ENCODE measurements at places on chromosomes 4 and X. TPM values are rescaled to one million over a fixed set of nuclear protein-coding genes. Genes with fewer than 3 reads are reported as not detected.

GRCh38 chr4:17930256-17930655 is 91.3 kb downstream of the LCORL start:
- H3K27ac ChIP-seq, result no peak overlapping the region
- H3K4me1 ChIP-seq, result no peaks in the 10 kb centered on the region
- DNase-seq, result no peak
- no peak overlapping the region for H3K4me3 ChIP-seq

- no peaks in the 10 kb centered on the region for H3K4me1 ChIP-seq
- no peaks in the 10 kb centered on the region for H3K27me3 ChIP-seq
Measured at GRCh38 chr4:165828928-165829327, 44.1 kb upstream of the TLL1 start.

- no peaks in the 10 kb centered on the region for H3K27me3 ChIP-seq
- H3K27ac ChIP-seq, result no peak overlapping the region
- no peak for DNase-seq
Measured at GRCh38 chrX:13198056-13198761, 121.6 kb downstream of the ATXN3L start.

DNA sequence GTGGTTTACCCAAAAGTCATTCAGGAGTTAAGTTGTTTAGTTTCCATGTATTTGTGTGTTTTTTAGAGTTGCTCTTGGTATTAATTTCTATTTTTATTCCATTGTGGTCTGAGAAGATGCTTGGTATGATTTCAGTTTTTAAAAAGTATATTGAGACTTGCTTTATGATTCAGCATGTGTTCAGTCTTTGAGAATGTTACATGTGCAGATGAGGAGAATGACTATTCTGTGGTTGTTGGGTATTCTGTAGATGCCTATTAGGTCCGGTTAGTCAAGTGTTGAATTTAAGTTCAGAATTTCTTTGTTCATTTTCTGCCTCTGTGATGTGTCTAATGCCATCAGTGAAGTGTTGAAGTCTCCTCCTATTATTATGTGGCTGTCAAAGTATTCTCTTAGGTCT is 249.4 kb downstream of the ARHGAP10 start:
- no peaks in the 10 kb centered on the region for H3K27me3 ChIP-seq
- no peak overlapping the region for H3K27ac ChIP-seq
- H3K4me1 ChIP-seq, result no peaks in the 10 kb centered on the region
- no peaks in the 10 kb centered on the region for H3K36me3 ChIP-seq

GRCh38 chr4:3332498-3332897 is 39.7 kb downstream of the RGS12 start:
- no peak for DNase-seq
- no peaks in the 10 kb centered on the region for H3K36me3 ChIP-seq
- H3K4me3 ChIP-seq, result no peak overlapping the region
- H3K27me3 ChIP-seq, result no peaks in the 10 kb centered on the region
- H3K4me1 ChIP-seq, result no peaks in the 10 kb centered on the region

GRCh38 chr4:10623862-10624261 is 60.7 kb downstream of the CLNK start:
- no peak for DNase-seq
- no peaks in the 10 kb centered on the region for H3K27me3 ChIP-seq
- no peaks in the 10 kb centered on the region for H3K36me3 ChIP-seq
- no peak overlapping the region for H3K4me3 ChIP-seq

DNA sequence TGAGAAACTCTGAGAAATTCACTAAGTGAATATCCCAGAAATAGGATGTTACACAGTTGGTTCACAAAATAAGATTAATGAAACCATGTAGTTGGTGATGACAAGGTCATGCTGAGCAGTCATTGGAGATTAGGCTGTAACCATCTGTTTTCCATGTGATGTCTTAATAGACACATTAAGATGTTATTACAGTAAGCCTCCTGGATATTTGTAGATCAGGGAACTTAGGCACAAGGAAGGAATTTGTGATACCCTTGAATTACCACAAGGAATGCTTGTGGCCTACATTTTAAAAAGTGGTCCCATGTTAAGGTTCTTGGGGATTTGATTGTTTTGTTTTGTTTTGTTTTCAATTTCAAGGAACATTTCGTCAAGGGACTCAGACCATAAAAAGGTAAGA is 185.6 kb upstream of the BANK1 start:
- no peaks in the 10 kb centered on the region for H3K36me3 ChIP-seq
- DNase-seq, result no peak
- H3K27me3 ChIP-seq, result no peaks in the 10 kb centered on the region
- no peak overlapping the region for H3K4me3 ChIP-seq

GRCh38 chrX:53194308-53194707 is 30.7 kb downstream of the KDM5C start:
- no peak for DNase-seq
- no peaks in the 10 kb centered on the region for H3K27me3 ChIP-seq
- H3K36me3 ChIP-seq, result peaks cover 29% of the 10 kb centered on the region
- H3K27ac ChIP-seq, result no peak overlapping the region
- H3K4me3 ChIP-seq, result no peak overlapping the region
- H3K4me1 ChIP-seq, result no peaks in the 10 kb centered on the region

DNA sequence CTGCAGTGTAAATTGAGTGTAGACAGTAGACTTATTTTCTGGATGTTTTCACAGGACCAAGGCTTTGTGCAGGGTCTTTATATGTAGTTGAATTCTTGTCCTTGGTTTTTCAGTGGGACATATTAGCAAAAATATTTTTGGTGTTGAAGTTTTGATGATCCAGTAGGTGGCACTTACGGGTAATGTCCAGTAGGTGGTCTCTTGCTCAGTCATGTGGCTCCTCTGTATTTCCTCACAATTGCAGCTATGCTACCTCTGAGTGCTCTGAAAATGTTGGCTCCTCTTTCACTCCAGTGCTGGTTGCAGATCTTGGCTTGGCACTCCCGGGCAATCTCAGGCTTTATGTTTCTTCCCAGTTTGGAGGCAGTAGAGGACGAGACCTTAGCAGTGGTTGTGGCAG is 419.8 kb upstream of the AMOT start:
- no peak overlapping the region for H3K27ac ChIP-seq
- no peaks in the 10 kb centered on the region for H3K4me1 ChIP-seq
- no peaks in the 10 kb centered on the region for H3K36me3 ChIP-seq
- no peak for DNase-seq
- H3K4me3 ChIP-seq, result no peak overlapping the region

The RAB9A gene
- total RNA-seq, result 67.1 TPM

DNA sequence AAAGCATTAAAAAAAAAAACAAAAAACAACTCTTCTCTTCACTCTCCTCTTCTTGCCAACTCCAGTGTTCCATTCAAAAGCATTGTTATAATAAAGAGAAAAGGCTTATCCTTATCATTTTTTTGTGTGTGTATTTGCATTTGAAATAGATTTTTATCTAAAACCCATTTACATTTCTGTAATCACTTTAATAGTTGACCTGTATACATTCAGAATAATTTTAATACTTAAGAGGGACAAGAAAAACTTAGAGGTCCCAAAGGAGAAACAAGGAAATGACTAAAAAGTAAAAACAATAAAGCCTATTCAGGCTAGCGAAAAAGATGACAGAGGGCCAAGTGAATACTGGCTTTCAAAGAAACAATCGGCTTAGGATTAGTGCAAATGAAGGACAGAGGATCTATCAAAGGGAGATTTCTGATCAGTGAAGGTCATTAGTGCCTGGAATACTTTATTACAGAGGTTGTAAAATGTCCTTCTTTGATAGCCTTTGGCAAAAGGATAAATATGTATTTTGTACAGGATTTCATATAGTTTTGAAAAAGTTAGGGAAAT is 808.3 kb downstream of the RPA4 start:
- H3K36me3 ChIP-seq, result no peaks in the 10 kb centered on the region
- H3K4me1 ChIP-seq, result no peaks in the 10 kb centered on the region
- no peak overlapping the region for H3K27ac ChIP-seq

DNA sequence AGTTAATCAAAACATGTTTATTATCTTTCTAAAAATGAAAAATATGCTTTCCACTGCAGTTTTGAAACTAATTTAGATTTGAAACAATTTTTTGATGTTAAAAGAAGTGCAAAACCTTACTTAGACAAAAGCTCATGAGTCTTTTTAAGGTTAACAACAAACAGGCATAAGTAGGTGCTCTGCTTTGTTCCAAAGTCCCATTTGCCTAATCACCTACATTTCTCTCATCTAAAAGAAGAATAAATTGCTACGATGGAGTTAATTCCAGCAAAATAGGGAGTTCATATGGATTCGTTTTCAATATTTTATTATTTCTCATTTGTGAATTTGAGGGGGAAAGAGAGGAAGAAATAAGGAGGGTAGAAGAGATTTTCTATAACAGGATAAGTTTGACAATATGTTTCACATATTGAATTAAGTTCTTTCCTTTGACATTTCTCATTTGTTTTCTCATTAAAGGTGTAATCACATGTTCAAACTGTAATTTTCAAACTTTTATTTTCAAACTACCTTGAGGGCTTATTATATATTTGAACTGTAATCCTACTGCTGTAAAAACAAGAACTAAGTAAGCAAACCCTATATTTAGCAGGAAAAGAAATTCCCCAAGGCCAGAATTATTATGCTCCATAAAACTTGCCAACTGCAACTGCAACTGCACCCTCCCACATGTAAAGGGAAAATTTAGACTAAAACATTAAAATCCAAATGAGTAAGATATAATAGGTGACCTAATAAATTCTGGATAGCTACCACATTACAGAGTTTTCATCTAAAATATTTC is 9.6 kb upstream of the SLC39A8 start:
- no peaks in the 10 kb centered on the region for H3K4me1 ChIP-seq
- no peak overlapping the region for H3K4me3 ChIP-seq
- no peaks in the 10 kb centered on the region for H3K27me3 ChIP-seq
- H3K27ac ChIP-seq, result peak overlapping the region; percentile 86

- no peak overlapping the region for H3K4me3 ChIP-seq
- H3K27ac ChIP-seq, result no peak overlapping the region
- H3K27me3 ChIP-seq, result no peaks in the 10 kb centered on the region
- H3K4me1 ChIP-seq, result no peaks in the 10 kb centered on the region
- no peak for DNase-seq
- H3K36me3 ChIP-seq, result no peaks in the 10 kb centered on the region
Measured at GRCh38 chrX:21056622-21057021, 317.6 kb upstream of the CNKSR2 start.

The SHROOM2 gene
- 7.8 TPM for total RNA-seq

DNA sequence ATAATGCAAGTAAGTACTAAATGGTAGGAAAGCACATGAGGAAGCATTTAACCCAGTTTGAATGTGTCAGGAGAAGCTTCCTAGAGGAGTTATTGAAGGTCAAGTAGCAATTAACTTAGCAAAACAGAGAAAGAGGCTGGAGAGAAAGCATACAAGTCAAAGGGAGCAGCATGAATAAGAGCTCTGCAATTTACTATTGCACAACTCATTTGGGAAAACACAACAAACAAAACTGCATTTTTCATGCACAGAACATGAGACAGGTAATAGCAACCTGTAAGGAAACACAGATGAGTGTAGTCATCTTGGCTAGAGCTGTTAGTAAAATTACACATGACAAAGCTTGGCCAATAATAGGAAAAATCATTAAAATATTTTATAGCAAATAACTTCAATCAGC is 538.1 kb downstream of the PPP4R3C start:
- H3K36me3 ChIP-seq, result no peaks in the 10 kb centered on the region
- H3K4me1 ChIP-seq, result no peaks in the 10 kb centered on the region
- no peak overlapping the region for H3K4me3 ChIP-seq

DNA sequence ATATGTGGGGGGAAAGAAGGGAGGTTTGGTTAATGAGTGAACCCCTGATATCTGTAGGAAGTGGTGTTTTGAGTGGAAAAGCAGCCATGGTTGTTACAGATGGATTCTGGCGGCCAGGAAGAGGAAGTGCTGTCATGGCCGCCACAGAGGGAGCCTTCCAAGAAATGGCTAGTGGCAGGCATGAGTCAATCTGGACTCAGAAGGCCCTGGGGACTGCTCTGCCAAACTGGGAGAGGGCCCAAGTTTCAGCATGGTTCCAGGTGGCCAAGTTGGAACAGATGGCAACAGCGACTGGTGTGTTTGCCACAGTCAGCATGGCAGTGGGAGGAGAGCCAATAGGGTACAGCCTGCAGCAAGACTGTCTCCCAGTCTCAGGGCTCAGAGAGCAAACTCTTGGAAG is 32.5 kb downstream of the ETDB start:
- no peak overlapping the region for H3K4me3 ChIP-seq
- H3K27ac ChIP-seq, result no peak overlapping the region
- H3K4me1 ChIP-seq, result no peaks in the 10 kb centered on the region
- H3K36me3 ChIP-seq, result no peaks in the 10 kb centered on the region
- H3K27me3 ChIP-seq, result no peaks in the 10 kb centered on the region

DNA sequence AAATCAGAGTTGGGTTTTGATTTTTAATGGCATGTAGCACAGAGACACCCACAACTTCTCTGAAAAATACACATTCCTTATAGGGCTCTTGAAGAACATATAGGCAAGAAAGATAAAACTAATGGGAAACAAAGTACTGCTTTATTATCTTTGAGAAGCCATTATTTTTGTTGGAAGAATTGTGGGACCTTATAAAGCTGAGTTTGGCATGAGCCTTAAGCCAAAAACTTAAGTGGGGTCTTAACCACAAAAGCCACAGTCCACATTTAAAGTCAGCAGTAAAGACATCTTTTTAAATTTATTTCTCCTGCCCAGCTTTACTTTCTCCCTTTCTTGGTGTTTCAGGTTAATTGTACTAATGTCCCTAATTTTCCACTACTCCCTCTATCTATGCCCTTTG is 1297.3 kb downstream of the C4orf33 start:
- no peaks in the 10 kb centered on the region for H3K36me3 ChIP-seq
- no peaks in the 10 kb centered on the region for H3K27me3 ChIP-seq
- no peak for DNase-seq
- H3K4me3 ChIP-seq, result no peak overlapping the region

DNA sequence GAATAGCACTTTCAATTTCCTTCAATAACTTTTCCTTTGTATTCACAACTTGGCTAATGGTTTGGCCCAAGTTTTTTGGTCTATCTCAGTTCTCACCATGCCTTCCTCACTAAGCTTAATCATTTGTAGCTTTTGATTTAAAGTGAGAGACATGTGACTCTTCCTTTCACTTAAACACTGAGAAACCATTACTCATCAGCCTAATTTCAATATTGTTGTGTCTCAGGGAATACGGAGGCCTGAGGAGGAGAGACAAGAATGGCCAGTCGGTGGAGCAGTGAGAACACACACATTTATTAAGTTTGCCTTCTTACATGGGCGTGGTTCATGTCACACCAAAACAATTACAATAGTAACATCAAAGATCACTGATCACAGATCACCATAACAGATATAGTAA is 56.7 kb downstream of the TSPAN5 start:
- no peak overlapping the region for H3K4me3 ChIP-seq
- no peaks in the 10 kb centered on the region for H3K36me3 ChIP-seq
- no peaks in the 10 kb centered on the region for H3K27me3 ChIP-seq
- no peaks in the 10 kb centered on the region for H3K4me1 ChIP-seq
- H3K27ac ChIP-seq, result no peak overlapping the region

Measured in colonic mucosa (tissue), 4 donors.